ENCODE measurements at places on chromosomes 2 and 18.

DNA sequence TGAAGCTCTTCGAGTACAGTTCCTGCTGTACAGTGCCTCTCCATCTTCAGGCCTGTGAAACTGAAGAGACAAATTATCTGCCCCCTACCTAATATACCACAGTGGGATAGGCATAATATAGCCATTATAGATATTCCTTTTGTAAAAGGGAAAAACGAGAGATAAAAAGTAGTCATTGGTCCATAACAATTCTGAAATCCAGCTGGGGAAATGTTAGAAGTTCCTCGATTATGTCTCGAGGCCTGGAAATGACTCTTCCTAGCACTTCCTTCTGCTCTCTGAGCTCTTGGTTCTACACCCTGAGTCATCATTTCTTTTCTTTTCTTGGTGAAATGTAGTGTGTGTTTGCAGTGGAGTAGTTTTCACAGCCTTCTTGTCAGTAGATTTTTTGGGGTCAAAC lies 51.5 kb downstream of the ASB1 start:
- DNase-seq: no peak

- no peak for DNase-seq
Observed at GRCh38 chr2:193900292-193900691, 1705.6 kb upstream of the TMEFF2 start.

DNA sequence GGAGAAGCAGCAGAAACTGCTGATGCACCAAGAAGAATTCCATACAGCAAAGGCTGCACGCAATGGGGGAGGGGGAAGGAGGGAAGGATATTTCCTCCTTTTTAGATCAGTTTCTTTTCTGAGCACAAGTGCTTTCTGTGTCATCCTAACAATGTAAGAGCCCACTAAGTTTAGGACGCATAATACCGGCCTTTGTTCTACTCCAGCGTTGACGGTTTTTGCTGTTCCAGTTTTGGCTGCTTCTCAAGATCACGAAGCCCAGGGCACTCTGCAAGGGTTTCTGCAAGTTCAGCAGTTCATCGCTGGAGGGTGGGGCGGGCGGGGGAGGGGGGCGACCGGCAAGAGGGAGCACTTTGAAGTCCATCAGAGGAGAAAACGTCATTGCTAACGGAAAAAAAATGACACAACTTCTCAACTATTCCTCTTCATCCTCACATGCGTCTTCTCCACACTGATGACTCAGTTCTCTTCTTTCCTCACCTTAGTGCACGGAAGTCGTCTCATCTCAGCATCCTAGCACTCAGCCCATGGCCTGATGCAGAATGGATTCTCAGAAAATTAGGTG lies 8.7 kb downstream of the FAM178B start:
- no peak for DNase-seq

DNA sequence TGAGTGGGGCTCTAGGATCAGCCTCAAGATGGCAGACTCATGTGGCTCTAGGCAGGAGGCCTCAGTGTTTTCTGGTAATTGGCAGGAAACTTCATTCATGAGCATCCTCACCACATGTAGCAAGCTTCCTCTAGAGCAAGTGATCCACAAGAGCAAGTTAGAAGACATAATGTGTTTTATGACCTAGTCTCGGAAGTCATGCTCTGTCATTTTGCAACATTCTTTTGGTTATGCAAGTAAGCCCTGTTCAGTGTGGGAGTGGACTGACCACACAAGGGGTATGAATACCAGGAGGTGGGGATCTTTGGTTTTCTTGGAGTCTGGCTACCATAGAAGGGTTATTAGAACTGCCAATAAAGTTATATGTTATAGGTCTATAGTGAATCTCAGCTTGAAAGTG lies 66.8 kb upstream of the STK39 start:
- peak; percentile 39 for DNase-seq

GRCh38 chr2:130986890-130987493 lies 106.3 kb downstream of the FAM168B start:
- DNase-seq: no peak
